Esophagus squamous epithelium (tissue), 5 donors: ENCODE measurements at places on chromosomes 11 and 22.

GRCh38 chr11:23574149-23574548, 713.9 kb upstream of the CCDC179 start:
- DNase-seq = no peak

GRCh38 chr11:29317694-29318093, 699.1 kb downstream of the KCNA4 start:
- DNase-seq = no peak

DNA sequence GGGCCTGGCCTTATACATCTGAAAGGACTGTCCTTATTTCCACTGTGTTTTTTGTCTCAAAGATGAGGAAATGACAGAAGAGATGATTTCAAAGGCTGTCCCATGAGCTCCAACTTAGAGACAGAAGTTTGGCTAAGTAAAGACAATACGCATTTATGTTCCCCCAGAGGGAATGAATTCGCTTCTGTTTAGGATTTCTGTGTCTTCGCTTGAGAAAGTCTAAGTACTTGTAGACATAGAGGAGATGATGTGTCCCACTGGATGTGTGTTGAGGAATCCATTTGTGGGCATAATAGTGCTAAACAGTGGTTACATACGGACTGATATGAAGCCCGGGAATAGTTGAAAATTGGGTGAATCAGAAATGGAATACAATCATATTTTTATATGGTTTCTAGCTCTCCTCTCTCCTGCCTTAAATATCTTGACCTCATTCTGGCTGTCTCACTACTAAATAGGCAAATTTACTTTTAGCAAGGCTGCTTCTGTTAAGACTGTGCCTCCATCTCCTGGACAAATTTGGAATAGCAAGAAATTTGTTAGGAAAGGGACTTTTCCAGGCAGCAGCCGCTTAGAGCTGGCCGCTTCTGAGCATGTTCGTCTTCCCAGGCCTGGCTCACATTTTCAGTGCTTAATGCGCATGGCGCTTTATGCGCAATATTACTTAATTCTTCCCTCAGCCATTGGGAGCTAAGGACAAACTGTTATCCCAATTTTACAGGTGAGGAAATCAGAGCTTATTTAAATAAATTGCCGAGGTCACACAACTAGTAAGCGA, 1.9 kb upstream of the PEX26 start:
- no peak for DNase-seq

- DNase-seq = no peak
These were observed 868 bp downstream of the TEF start for GRCh38 chr22:41382610-41383009.

GRCh38 chr22:45952151-45952550, 24.8 kb downstream of the WNT7B start:
- no peak for DNase-seq

DNA sequence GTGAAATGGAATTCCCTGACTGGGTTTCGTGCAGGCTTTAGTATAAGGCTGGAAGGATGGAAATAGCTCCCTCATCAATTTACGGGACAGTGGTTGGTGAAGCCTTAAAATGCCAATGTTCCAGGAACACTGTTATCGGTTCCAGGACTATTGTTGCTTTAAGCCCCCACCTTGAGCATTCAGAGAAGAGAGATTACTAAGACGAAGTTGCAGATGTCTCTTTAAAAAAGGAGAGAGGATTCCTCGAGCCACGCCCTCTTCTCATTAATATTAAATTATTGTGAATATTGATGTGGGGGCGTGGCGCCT, 195 bp upstream of the CREB3L1 start:
- no peak for DNase-seq

DNA sequence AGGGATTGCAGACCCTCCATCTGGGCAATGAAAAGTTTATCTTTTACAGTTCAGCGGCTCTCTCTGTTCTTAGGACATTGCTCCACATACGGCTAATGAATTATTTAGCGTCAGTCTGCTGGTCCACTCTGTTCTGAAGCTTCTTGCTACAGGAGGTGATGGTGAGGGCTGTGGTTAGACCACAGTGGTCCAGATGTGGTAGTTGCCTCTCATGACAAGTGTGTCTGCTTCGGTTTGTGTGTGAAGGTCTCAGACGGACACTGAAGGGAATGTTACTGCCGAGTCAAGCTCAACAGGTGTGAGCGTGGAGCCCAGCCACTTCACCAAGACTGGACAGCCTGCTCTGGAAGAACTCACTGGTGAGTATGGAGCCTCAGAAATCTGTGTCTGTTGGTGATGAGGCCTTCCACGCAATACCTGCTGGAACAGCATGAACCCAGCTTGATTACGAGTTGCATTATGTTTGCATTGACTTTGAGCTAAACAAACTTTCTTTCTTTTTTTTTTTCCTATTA, 220.8 kb downstream of the DBX1 start:
- no peak for DNase-seq

GRCh38 chr22:49073873-49074417, 753.7 kb downstream of the BRD1 start:
- no peak for DNase-seq

GRCh38 chr11:20712912-20713311, 43.5 kb downstream of the NELL1 start:
- DNase-seq = no peak

- no peak for DNase-seq
These were observed 17.1 kb downstream of the CRELD2 start for GRCh38 chr22:49935561-49935960.

GRCh38 chr11:2812371-2812991, 73.1 kb downstream of the CDKN1C start:
- no peak for DNase-seq

- DNase-seq = no peak
These were observed 9.6 kb downstream of the ADM start for GRCh38 chr11:10314199-10315072.

DNA sequence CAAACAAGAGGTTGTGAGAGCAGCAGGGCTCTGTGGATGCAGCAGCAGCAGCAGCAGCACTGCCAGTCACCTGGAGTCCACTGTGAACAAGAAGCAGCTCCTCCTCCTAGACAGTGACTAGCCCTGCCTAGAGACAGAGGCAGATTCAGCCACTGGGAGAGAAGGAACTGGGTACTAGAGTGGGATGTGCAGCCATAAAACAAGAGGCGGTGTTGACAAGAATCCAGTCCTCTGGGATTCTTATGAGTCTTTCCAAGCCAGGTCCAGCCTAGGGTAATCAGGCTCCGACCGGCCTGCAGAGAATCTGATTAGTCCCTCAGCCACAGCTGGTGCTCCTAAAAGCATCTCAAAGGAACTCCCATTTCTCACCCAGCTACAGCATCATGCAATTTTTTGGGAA, 83.9 kb upstream of the USP47 start:
- DNase-seq = no peak

- no peak for DNase-seq
These were observed 1065.2 kb downstream of the JRKL start for GRCh38 chr11:97454988-97455387.

- no peak for DNase-seq
These were observed 62.9 kb upstream of the SPON1 start for GRCh38 chr11:13899603-13900002.

DNA sequence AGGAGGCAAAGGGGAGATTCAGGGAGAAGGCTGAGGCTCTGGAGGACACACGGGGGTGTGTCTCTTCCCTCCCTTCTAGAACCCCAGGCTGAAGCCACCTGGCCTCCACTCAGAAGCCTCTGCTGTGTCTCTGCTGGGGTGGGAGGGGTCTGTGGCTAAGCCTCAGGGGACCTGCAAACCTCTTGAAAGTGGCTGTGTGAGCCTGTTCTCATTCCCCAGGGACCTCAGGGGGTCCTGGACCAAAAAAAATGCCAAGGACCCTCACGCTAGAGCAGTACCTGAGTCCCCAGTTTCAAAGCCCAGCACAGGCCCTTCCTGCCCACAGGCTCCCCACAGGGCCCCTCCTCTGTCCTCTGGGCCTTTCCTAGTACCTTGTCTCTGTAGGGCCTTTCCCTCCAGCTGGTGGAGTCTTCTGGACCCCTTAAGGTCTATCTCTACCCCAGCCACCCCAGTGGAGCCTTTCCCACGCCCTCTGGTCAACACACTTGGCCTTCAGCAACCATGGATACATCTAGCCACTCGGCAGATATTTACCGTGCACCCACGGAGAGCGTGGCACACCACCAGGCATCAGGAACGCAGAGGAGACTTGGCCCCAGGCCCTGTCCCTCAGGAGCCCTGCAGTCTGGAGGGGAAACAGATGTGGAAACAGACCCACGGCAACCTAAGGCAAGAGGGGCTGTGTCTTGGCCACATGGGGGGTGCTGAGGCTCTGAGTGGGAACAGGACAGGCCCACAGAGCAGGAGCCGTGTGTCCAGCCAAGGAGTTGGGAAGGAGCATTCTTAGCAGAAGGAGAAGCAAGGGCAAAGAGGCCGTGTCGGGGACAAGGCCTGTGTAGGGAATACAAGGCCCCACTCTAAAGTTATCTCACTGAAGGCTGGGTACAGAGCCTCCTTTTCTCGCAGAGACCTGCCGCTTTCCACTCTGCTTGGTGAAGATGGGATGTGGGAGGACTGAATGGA, 18.5 kb downstream of the PLA2G6 start:
- DNase-seq = no peak

- DNase-seq = no peak
These were observed at the start of gene LRRC10B for GRCh38 chr11:61507962-61508861. Gene LRRC10B (plus strand): TSS chr11:61508749. CDS start chr11:61508999, 250 bp downstream.

DNA sequence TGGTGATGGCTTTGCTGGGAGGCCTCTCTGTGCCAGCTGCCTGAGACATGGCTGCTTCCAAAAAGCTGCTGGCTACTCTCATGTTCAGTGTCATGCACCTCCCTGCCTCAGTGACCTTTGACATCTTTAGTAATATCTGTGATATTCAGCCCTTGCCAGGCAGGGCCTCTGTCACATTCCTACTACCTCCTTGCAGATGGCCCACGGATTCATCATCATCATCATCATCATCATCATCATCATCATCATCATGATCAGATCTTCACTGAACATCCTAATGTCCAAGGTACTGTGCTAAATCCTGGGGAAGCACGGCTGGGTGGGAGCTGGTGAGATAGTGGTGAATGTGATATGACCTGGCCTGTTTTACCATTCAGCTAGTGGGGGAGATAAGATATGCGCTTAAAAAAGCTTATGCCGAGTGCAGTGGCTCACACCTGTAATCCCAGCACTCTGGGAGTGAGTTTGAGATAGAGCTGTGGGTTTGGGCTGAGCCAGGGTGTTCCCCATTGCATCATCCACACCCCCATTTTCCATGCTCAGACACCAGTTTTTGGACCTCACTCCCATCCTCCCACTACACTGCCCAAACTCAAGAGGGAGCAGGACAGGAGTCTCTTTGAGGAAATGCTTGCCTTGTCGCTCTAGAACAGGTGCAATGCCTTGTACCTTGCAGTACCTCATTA, 17.1 kb upstream of the TMPRSS13 start:
- no peak for DNase-seq

DNA sequence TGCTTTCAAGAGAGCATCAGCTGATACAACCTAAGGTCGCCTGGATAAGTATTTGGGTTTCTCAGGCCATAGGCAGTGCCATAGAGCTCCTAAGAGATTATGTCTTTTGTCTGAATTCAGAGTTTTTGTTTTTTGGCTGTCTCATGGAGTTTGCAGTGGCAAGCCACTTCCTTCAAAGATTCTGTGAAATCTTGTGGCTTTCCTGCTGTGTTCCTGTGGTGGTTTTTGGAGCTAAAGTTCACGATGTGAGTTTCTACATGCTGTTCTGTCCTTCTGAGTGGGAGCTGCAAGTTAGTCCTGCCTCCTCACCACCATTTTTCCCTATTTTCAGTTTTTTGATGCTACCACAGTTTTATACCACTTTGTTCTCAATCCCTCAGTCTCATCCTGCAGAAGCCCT, 111.4 kb downstream of the COMMD9 start:
- no peak for DNase-seq

DNA sequence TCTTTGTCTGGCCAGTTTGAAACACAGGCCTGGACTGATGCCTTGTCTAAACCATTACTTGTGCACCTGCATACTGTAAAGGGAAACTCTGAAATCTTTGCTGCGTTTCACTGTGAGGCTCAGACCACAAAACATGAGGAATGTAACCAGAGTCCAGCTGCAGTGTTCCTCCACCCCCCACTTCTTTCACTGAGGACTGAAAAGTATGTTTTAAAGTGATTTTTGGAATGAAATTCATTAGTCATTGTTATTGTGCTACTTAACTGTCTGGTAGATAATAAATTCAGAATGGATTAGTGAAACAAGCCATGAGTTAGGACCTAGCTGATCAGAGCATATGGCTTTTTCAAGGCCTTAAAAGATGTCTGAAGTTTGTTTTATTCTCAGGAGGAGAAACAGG, 181.2 kb downstream of the WNT11 start:
- DNase-seq = no peak

- no peak for DNase-seq
These were observed 431.1 kb upstream of the ANO3 start for GRCh38 chr11:25900814-25901213.

DNA sequence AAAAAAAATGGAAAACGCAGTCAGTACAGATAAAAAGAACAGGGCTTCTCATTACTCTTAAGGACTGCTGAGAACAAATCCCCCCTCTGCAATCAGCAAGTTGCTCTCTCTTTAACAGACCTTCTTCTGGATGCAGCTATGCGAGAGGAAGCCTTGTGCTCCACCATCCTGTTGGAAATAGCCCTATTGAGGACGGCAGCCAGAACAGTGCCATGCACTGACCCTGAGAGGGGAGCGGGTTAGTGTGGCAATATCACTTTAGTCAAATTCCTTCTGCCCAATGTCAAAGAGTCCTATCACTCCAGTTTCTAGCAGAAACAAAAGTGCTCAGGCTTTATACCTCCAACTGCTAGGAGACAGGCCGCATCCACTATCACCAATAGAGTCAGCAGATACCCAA, 6.9 kb downstream of the RBM4B start:
- no peak for DNase-seq

- DNase-seq = no peak
These were observed 335.0 kb downstream of the CADM1 start for GRCh38 chr11:115169251-115169650.

DNA sequence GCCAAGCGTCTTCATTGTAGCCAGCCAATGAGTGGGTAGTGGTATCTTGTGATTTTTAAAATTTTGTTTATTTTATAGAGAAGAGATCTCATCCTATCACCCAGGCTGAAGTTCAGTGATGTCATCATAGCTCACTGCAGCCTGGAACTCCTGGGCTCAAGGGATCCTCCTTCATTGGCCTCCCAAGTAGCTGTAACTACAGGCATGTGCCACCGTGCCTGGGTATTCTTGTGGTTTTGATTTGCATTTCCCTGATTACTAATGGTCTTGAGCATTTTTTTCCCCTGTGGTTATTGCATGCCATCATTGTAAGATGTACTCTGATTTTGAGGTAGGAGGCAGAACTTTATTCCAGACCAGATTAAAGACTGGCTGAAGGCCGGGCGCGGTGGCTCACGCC, 2.4 kb upstream of the DENND6B start:
- DNase-seq = no peak

DNA sequence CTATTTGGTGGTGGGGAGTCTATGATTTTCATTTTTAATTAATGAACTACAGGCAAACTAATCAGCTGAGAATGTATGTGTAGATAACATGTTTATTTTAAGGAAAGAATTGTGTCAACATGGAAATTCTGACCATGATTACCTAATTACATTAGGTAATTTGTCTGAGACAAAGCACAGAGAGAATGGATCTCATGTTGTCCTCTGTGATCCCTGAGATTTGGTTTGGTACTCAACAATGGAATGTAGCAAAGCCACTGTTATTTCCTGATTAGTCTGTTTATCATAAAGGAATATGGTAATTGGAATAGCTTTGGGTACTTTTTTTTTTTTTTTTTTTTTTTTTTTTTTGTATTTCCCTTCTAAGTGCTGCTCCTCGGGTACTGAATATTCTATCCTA, 718.8 kb upstream of the ARHGAP42 start:
- no peak for DNase-seq

GRCh38 chr11:67317888-67318555, 14.7 kb downstream of the SSH3 start:
- DNase-seq = no peak

- no peak for DNase-seq
These were observed 2.0 kb upstream of the PLA2G3 start for GRCh38 chr22:31142285-31142684.

- DNase-seq = no peak
These were observed 17.1 kb downstream of the MIAT start for GRCh38 chr22:26674211-26675190.
